ENCODE measurements at places on chromosomes 16 and 17.

- DNase-seq, result no peak
These were observed 1.5 kb upstream of the BICDL2 start for GRCh38 chr16:3038256-3038655.

DNA sequence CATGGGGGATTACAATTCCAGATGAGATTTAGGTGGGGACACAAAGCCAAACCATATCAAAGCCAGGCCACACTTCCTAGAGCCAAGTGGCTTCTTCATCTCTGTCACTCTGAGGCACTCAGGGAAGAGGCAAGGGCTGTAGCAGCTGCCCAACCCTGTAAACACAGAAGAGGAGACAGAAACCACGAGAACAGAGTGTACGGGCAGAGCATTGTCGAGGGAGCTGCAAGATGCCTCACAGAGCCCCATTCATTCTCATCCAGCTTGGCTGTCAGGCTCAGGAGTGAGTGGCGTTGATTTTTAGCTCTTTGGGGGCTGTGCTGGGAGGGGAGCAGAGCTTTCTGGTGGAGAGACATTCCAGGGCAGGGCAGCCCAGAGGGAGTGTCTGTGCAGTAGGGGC is 117.2 kb upstream of the SALL1 start:
- no peak for DNase-seq

GRCh38 chr17:80957461-80957941 is 34.1 kb upstream of the CHMP6 start:
- DNase-seq, result no peak

DNA sequence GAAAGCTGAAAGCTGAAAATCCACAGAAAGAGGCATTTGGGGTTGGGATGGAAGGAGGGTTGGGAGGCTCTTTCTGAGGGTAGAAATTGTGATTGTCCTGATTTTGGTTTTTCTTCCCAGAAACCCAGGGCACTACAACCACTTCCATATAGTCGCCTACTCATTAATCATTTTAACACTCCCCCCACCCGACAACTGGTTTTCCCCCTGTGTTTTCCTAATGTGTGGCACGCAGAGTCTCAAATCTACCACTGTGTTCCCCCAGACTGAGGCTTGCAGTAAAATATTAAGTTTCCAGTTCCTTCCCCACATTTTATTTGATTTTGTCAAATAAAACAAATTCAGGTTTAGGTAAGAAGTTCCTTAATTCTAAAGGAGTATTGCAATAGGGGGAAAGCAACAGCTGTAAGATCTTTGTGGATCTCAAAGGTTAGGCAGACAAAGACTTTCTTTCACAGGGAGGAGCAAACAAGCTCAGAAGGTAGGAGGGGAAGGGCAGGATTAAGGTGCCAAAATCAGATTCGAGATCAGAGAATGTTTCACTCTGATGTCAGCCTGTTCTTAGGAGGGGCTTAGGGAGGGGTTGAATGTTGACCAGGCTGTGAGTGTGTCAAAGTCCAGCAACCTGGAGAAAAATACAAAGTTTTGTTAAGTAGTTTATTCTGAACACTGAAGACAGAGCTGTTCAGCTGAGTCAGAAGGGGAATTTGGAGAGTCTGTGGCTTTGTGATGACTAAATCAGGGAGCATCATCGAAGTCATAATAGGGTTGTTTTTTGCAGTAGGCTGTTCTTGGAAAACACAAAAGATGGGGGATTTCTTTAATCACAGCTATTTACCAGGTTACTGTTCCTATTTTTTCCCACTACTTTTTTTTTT is 3.6 kb downstream of the ZNF267 start:
- no peak for DNase-seq
